ENCODE measurements at places on chromosomes 13 and 19. TPM values are rescaled to one million over a fixed set of nuclear protein-coding genes. Genes with fewer than 3 reads are reported as not detected.
A peak's percentile ranks its signal among the peaks of the same experiment; 100 is the strongest.

GRCh38 chr13:40247845-40248244 lies 418.6 kb downstream of the FOXO1 start:
- no peaks in the 10 kb centered on the region for H3K27me3 ChIP-seq
- H3K4me3 ChIP-seq = no peak overlapping the region
- H3K4me1 ChIP-seq = peaks cover 49% of the 10 kb centered on the region
- DNase-seq = no peak
- peak overlapping the region; percentile 7 for H3K27ac ChIP-seq

GRCh38 chr13:104314321-104314720 lies 1248.1 kb upstream of the SLC10A2 start:
- no peak overlapping the region for H3K4me3 ChIP-seq
- DNase-seq = no peak
- no peaks in the 10 kb centered on the region for H3K4me1 ChIP-seq
- no peaks in the 10 kb centered on the region for H3K36me3 ChIP-seq
- no peaks in the 10 kb centered on the region for H3K27me3 ChIP-seq

GRCh38 chr19:33143897-33144405 lies 12.0 kb downstream of the WDR88 start:
- H3K27me3 ChIP-seq = no peaks in the 10 kb centered on the region
- peak overlapping the region; percentile 1 for H3K4me3 ChIP-seq
- peaks cover 4% of the 10 kb centered on the region for H3K4me1 ChIP-seq
- no peak overlapping the region for H3K27ac ChIP-seq
- no peaks in the 10 kb centered on the region for H3K36me3 ChIP-seq
- peak; percentile 80 for DNase-seq

The TEX29 gene
- total RNA-seq = 0.30 TPM

DNA sequence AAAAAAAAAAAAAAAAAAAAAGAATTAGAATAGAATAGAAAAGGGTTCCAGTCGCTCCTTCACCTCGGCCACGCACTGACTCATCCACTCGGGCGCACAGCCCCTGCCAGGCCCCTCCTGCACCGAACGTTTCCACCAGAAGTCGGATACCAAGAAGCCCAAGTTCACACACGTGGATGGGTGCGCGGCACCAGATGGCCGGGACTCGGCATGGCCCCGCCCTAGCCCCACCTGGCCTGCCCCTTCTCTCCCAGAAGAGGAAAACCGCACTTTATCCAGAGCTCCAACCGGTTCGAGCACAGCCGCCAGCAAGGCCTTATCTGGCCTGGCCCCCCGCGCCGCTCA lies 5.9 kb downstream of the PRR36 start:
- H3K27me3 ChIP-seq = peaks cover 26% of the 10 kb centered on the region
- H3K4me1 ChIP-seq = peaks cover 43% of the 10 kb centered on the region
- DNase-seq = peak; percentile 63
- H3K4me3 ChIP-seq = peak overlapping the region; percentile 70
- no peak overlapping the region for H3K27ac ChIP-seq

The CAMSAP3 gene
- 0.50 TPM for total RNA-seq
